Hepatocyte (in vitro differentiated cells): ENCODE measurements at places on chromosomes 12 and 14.
A peak's percentile ranks its signal among the peaks of the same experiment; 100 is the strongest.

DNA sequence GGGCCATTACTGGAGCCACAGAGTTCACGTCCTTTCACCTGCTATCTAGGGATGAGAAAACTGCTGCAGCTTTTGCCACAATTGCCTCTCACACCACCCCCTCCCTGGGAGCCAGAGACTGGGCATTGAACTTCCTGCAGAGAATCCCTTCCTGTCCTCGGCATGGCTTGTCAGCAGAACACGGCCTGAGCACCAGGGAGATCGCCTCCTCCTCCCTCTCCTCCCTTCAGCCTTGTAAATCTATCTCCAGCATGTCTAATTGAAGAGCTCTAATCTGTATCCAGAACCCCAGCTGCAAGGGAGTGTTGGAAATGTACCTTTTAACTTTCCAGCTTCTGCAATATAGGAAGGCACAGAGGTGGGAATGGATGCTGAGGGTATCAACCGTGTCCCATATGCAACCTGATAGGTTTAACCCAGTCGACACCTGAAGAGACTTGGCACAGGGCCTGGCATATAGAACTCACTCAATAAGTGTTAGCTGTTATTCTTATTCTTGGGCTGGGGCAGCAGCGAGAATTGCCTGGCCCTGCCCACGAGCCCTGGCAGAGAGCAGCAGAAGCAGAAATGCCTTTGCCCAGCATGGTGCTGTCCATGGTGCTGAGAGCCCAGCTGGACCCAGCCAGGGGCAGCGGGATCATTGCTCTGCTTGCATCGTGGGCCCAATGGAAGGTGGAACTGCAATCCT, 26.8 kb downstream of the TMEM63C start:
- DNase-seq, result peak; percentile 87

- DNase-seq, result no peak
These were observed 81.2 kb upstream of the GZMB start for GRCh38 chr14:24715239-24715638.

DNA sequence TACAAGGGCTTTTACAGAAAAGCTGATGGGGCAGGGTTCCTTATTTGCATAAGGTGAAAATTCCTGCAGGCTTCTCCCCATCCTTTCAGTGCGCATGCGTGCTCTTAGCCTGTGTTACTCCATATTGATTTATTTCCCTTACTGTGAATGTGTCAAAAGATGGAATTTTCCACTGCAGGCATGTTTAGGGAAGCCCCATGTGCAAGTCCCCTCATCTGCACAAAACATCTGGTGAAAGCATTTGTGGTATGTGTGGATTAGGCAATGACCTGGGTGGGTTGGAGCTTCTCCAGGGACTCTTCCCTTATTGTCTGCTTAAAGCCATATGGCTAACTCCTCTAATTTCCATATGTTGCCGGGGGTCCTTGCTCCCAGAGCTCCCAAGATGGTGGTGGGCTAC, 912.7 kb upstream of the LRFN5 start:
- no peak for DNase-seq

GRCh38 chr12:53006810-53007309, 604 bp downstream of the EIF4B start:
- peak; percentile 92 for DNase-seq

DNA sequence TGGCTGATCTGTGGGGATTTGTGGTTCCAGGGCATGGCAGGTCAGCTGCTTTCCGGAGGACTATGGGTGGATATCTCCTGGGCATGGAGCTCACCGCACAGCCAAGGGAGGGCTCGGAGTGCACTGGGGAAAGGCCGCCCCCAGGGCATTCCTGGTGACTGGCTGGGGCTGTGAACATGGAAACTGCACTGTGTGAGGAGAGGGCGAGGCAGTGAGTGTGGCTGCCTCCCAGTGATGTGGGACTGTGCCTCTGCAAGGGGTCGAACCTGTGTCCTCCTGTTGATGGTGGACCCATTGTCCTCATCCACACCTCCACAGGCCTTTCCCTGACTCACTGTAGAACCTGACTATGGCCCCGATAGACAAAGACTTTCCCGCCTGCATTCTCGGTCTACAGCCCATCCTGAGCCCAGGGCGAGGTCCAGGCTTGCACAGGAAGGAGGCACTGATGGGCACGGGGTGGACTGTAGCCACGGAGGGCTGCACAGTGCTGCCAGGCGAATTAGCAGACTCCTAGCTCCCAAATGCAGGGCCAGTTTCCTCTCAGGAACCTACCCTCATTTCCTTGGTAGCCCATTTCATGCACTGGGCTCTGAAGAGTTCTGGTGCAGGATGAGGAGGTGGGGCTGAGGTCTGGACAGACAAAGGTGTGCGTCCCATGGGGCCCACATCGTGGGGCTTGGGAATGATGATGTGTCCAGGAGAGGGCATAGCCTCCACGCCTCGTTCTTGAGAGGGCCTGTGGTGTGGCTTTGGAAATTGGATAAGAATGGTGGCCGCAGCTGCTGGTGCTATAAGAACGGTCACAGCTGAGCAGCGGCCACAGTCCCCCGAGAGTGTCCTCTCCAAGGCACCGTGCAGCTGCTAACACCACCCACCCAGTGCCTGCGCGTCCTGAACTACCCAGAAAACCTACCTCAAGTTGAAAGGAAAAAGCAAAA, 415.1 kb downstream of the TMEM121 start:
- no peak for DNase-seq

DNA sequence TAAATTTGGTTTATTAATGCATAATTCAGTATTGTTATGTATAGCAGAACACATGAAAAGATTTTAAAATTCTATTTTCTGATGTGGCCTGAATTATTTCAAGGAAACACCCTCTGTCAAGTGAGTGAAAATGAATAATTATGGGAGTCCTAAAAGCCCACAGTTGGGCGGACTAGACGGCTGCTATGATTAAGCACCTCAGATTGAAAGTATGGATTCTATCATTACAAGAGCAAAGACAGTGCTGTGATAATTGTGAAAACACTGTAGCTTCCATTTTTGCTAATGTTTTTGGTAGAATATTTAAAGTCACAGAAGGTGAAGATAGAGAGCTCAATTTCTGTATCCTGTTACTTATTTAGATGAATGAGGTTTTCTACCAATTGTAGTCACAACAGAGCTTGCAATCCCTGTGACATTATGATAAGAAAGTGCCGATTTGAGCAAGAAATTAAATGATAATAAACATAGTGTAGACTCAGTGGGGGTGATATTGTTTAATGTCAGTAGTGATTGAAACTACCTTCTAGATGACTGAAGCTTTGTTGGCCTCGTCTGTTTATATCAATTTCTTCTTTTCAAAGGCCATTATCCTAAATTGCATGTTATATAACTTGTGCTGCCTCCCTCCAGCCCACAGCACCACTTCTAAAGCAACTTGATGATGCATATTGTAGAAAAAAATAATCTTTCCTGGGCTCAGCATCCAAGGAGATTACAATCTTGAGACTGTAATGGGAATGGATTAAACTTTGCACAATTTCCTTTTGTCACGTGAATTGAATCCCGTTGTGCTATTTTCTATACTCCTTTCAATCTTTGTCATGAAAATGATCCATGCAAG, 359.8 kb downstream of the BTG1 start:
- no peak for DNase-seq

DNA sequence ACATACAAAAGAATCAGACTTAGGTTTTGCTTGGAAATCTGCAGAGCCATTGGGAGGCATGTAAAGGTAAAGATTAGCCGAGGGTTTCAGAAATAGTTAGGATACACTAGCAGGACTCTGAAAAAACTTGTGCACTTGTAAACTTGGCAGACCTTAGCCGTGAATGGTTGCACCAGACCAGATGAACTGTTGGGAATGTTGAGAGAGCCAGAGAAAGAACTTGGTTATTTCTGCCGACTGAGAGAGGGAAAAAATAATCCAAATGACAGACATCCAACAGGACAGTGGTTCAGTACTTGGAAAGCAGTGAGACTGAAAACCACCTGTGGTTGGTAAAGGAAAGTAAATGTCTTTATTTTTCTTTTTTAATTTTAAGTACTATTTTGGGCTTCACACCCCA, 222.5 kb upstream of the DDHD1 start:
- DNase-seq, result no peak

- no peak for DNase-seq
These were observed 49.2 kb downstream of the BRMS1L start for GRCh38 chr14:35875296-35875695.

DNA sequence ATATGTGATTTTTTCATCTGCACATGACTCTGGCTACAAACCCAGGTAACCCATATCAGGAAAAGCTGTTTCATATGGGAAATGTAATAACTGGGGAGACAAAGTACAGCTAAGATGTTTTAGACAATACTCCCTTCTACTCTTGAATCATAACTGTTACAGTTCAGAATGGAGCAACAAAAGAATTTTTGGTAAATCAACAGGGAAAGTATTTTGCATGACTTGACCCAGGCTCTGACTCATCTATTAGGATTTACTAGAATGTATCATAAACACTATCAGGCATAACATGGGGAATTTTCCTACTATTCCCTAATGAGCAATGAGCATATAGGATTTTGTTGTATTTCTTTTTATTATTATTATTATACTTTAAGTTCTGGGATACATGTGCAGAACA, 553.0 kb downstream of the SLC16A7 start:
- no peak for DNase-seq

GRCh38 chr12:60205500-60205899, 609.7 kb downstream of the SLC16A7 start:
- DNase-seq, result peak; percentile 17

DNA sequence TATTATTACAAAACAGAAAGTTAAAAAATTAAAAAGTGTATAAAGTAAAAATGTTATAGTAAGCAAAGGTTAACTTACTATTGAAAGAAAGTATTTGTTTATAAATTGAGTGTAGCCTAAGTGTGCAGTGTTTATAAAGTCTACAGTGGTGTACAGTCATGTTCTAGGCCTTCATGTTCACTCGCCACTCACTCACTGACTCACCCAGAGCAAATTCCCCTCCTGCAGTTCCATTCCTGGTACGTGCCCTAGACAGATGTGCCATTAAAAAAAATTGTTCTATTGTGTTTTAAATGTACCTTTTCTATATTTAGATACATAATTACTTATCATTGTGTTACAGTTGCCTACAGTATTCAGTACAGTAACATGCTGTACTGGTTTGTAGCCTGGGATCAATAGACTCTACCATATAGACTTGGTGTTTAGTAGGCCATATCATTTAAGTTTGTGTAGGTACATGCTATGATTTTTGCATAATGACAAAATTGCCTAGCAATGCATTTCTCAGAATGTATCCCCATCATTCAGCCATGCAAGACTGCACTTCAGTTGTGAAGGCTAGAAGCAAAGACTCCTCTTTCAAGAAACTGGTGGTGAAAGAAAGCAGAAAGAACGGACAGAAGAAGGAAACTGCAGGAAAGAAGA, 100.6 kb downstream of the DACT1 start:
- no peak for DNase-seq

DNA sequence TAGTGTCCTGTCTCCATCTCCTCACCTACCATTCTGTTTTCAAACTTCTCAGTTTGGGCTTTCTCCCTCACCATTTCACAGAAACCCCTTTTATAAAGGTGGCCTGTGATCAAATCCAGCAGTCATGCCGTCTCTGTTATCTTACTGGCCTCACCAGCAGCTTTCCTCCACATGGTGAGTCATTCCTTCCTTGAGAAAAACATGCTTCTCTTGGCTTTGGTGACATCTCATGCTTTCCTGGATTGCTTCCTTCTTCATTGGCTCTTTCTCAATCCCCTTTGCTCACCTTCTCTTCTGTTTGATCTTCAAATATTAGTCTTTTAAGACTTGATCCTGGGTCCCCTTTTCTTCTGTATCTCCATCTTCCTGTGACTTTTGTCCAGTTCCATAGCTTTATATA, 164.9 kb downstream of the ANO4 start:
- DNase-seq, result peak; percentile 55

GRCh38 chr12:88591343-88591742, 11.1 kb upstream of the KITLG start:
- no peak for DNase-seq

DNA sequence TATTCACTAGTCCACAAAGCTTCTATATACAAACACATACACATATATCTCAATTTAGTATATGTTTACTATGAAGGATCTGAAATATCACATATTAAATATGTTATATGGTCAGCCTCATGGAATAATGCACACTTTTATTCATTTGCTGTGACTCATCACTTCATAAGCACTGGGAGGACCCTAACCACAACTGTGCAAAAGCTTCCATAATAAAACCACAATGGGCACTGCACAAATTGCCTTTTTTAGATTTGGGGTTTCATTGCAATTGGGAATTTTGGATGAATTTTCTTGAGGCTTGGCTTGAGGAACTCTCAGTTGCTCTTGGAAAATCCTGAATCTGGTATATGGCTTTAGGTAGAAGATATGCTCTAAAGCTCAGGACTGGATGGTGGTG, 399.4 kb downstream of the C12orf75 start:
- DNase-seq, result no peak

GRCh38 chr14:31166271-31166561, 41.4 kb downstream of the HECTD1 start:
- no peak for DNase-seq

DNA sequence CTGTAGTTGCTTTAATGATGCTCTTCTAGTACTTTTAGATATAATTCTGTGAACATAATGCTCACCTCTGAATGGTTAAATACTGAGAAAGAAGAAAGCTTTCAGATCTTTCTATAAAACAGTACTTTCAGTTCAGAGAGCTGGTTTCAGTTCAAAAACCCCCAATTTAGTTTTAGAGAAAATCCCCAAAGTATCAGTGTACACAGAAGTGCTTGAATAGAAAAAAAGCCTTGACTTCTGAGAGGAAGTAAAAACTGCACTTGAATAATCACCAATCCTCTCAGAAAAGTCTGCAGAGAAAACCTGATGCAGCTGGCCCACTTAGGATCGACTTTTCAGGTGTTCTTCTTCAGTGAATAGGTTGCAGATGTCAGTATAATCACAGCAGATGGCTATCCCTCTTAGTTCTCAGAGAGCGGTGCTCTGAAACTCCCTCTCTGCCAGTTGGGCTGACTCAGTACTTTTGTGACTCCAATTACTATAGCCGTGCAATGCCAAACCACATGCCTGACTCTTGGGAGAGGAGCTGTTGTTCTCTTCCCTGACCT, 616.3 kb downstream of the LRFN5 start:
- DNase-seq, result peak; percentile 11

GRCh38 chr12:14239350-14239934, 126.0 kb upstream of the ATF7IP start:
- DNase-seq, result peak; percentile 68

DNA sequence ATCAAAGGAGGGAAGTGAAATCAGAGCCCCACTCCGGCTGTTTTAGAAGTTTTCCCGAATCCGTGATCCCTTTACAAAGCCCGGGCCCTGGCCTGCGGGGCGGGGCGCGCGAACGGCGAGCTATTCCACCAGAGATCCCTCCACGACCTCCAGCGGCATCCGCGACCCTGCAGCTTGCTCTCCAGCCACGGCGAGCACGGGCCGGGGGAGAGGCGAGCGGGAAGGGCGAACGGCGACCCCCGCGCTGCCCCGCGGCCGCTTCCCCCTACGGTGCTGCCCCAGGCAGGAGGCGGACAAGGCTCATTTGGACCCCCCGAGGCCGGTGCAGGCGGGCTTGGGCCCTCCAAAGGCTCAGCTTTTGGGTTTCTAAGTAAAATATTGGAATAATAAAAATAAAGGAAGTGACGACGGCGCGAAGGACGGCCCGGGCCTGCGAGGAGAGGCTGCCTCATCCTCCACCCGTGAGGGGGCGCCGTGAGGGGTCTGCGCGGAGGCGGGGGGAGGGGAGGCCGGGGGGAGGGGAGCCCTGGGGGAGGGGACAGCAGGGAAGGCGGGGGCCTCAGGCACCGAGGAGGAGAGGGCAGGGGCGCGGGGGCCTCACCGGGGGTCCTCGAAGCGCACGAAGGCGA, 613 bp downstream of the SRSF9 start:
- peak; percentile 46 for DNase-seq
